ENCODE measurements at places on chromosomes 7 and 10. TPM values are rescaled to one million over a fixed set of nuclear protein-coding genes. Genes with fewer than 3 reads are reported as not detected.

The WNT2 gene
- total RNA-seq: not detected

The GIMAP4 gene
- total RNA-seq: 1.8 TPM

The AKR1C8 gene
- total RNA-seq: not detected

The PNLIPRP2 gene
- not detected for total RNA-seq

The STEAP1 gene
- 72.7 TPM for total RNA-seq

The ZNF488 gene
- not detected for total RNA-seq

The ATRNL1 gene
- under 0.01 TPM for total RNA-seq

All from cardiac atrium fibroblast (primary cell).